ENCODE measurements at places on chromosomes 1 and 21.

GRCh38 chr1:107785496-107786202 is 179.3 kb downstream of the VAV3 start:
- no peak for DNase-seq

DNA sequence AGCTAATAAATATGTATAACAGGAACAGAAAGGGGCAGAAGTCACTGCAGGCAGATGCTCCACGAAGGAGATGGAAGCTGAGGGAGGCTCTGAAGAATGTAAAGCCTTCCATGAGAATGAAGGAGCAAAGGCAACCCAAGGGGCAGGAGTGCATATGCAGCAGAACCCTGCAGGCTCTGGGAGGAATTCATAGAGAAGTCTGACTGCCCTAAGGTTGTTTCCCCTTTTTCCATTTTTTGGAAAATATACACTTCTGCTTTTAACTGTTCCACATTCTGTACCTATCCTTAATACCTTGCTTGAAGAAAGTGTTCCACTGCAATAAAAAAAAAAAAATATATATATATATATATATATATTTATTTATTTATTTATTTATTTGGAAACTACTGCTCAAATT is 69.6 kb downstream of the CD34 start:
- no peak for DNase-seq

DNA sequence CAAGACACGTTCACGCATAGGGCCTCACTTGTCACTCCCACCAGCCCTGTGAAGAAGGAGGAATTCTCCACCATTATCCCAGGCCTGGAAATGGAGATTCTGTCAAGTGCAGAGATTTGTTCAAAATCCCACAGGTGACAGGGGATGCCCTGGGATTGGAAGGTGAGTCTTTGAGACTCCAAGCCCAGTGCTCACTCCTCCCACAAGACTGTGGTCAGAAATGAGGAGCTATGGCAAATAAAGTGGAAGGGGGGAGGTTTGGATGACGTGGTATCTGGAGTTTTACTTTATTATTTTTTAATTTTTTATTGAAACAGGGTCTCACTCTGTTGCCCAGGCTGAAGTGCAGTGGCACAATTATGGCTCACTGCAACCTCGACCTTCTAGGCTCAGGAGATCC is 12.8 kb upstream of the FOXO6 start:
- DNase-seq, result no peak

DNA sequence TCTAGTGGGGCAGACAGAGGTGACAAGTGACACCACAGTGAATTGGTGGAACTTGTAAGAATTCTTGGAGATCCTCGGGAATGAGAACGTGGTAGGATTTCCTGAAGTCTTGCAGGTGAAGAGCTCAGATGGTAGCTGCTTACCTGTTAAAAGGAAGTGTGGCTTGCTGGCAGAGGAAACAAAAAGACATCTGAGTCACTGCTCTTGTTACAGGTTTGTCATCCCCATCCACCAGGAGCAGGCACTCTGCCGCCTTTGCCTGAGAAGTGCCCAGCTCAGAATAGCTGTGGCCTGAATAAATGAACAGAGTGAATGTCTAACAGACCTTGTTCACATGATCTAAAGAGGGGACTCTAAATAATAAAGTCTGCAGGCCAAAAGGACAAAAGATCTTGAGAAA is 12.3 kb upstream of the ZSCAN20 start:
- no peak for DNase-seq

- no peak for DNase-seq
Measured at GRCh38 chr1:2251786-2252185, 23.7 kb downstream of the SKI start.

- no peak for DNase-seq
Measured at GRCh38 chr1:59446257-59446901, 149.5 kb downstream of the FGGY start.

GRCh38 chr1:103230061-103230460 is 121.7 kb upstream of the COL11A1 start:
- no peak for DNase-seq

- DNase-seq, result no peak
Measured at GRCh38 chr1:47449822-47450552, 12.1 kb downstream of the FOXD2 start.

DNA sequence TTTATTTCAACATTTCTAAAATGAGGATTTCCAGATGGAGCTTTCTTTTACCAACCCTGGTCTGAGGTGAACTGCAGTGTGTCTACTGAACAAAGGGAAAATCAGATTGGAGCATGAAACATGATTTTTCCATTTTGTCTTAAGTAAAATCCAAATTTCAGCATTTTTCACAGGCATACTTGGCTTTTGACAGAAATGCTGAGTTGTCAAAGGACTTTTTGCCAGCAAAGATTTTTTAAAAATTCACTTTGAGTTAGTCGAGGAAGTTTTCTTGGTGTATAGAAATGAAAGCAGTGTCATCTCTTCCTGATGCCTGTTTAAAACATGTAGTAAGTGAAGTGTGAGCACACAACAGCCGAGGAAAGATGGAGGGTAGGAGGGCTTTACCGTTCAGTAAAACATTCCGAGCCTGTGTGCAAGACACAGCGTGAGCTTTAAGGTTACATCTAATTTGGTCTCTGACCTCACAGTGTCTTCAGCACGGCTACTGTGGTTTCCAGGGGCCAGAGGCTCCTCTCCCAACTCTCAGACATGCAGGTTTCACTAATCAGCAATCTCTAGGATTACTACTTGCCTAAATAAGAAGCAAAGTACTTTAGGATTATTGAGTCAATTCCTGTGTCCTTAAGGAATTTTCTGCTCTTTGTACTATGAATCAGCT is 45.9 kb downstream of the SAMD13 start:
- DNase-seq, result no peak

- DNase-seq, result no peak
Measured at GRCh38 chr1:27418326-27419185, 26.1 kb downstream of the GPR3 start.

DNA sequence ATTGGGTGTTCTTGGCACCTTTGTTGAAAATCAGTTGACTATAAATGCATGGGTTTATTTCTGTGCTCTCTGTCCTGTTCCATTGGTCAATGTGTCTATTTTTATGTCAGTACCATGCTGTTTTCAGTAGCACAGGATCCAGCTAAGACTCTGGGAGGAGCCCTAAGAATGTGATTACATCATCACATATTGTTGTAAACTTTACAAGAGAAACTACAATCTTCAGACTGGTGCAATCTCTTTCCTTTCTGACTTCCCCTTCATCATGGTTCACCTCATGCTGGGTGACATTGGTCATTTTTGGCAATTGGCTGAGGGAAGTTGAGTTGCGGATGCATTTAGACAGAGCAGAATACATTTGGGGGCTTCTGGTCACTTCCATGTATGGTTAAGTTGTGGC is 88.4 kb downstream of the C21orf91 start:
- no peak for DNase-seq

GRCh38 chr1:50976111-50976889 is 6.3 kb downstream of the CDKN2C start:
- no peak for DNase-seq

DNA sequence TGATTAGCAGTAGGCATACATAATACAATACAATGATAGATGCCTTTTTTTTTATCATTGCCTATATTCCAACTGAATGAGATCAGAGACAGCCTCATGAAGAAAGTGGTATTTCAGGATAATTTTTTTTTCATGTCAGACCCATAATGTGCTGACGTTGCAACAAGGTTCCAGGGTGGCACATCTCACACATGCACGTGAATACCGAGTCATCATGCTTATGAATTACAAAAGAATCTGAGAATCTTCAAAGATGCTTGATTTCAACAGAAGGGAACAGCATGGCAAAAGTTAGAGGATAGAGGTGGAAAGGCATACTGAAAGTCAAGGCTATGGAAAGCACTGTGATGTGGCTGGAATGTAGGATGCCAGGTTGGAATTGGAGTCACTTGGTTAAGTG is 5.0 kb upstream of the RNF11 start:
- DNase-seq, result no peak

DNA sequence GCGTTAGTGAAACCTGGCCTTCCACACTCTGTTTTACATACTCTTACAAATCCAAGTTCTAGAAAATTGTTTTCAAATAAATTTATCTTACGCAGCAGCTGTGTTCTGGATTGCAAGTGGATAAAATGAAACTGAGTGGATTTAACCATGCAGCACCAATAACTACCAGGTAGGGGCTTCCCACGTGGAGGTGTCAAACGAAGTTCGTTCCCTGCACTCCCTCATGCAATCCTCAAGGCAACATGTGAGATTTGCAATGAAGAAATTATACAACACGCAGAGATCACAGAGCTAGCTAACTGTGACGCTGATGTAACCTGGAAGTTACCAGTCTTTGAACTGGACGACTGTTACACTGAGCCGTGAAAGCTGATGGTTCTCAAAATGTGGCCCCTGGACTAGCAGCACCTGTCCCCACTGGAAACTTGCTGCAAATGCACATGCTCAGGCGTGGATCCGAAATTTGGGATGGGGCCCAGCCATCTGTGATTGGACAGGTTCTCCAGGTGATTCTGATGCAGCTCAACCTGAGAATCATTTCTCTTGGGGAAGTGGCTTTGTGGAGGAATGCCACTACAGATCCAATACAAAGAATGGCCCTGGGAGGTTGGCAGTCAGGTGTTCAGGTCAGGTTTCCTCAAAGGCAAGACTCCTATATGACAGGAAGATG is 36.3 kb downstream of the RSPH1 start:
- DNase-seq, result no peak

GRCh38 chr1:177476676-177477075 is 305.9 kb downstream of the BRINP2 start:
- no peak for DNase-seq

DNA sequence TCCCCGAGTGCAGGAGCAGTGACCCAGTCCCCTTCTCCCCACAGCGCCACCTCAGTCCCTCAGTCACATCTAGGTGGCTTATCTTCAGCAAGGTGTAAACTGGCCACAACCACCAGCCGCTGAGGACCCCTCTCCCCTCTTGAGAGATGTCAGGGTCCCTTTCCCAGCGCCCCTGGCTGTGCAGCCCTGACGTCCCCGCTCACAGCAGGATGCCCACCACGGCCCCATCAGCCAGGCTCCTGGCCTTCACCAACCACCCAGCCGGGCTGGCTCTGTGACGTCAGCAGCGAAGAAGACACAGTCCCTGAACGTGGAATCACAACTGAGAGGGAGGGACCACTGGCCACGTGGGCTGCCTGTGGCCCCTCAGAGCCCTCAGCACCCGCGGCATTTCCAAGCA is 249.4 kb downstream of the NPHP4 start:
- no peak for DNase-seq

GRCh38 chr1:12271033-12271432 is 41.2 kb downstream of the VPS13D start:
- DNase-seq, result no peak

DNA sequence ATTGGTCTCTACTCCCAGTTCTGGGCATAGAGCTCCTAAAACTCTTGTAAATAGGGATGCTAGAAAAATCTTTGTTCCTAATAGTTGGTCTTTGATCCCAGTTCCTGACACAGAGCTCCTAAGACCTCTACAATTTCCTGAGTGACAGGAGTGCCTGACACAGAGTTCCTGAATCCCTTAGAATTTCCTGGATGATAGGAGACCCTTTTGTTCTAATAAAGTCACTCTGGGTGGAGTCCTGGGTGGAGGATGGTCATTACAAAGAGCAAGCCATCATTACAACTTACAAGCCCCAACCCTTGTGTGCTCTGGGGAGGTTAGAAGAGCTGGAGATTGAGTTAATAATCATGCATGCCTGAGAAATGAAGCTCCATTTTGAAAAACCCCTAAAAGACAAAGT is 58.4 kb downstream of the ZZZ3 start:
- no peak for DNase-seq

DNA sequence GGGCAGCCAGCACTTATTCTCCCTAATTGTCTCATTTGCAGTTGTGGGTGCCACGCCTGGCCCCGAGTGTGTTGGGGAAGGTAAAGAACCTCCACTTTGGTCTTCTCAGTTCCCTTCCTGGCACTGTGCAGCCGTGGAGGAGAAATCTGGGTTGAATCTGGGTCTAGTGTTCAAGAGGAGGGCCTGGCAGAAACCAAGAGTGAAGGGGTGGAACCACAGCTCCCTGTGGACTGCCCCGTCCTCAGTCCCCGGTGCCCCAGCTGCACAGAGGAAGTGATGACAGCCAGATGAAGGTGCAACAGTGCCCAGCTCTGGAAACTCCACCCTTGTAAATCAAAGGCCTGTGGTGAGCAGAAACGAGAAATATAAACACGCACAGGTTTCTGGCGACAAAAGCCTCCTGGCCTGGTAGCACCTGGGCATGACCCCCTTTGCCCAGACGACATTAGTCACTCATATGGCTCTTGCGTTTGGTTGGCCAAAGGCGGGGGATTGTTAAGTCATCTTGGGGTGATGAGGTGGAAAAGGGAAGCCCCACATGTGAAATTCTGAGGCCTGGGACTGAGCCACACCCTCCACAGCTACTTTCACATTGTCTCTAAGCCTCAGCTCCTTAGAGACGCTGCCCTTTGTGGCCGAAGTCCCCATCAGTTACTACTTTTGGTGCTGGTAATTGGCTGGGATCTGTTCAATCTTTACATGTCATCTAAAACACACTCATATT is 4.2 kb upstream of the ECE1 start:
- peak; percentile 85 for DNase-seq

- no peak for DNase-seq
Measured at GRCh38 chr21:41731081-41731480, 35.8 kb downstream of the RIPK4 start.

- no peak for DNase-seq
Measured at GRCh38 chr1:9680828-9681227, 29.3 kb downstream of the PIK3CD start.

DNA sequence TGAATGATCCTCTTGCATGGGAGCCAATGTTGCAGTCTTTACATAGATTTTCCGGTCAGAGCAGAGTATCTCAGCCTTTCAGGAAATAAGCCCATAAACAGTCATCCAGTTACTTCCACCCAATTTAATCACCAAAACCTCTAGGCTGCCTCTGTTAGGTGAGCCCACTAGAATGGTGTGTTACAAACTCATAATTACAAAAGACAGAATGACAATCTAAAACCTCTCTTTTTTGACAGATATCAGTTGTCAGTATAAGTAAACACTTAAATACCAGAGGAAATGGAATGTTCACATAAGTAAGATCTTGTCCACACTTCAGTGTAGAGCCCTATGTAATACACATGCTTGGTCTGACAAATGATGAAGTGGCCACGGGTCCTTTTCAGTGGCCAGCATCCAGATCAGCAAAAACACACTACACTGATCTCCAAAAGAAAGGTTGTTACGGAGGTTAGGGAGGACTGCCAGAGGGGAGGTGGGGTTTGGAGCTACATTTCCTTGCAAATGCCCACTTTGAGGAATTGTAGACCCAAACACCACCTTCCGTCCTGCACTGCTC is 71.3 kb upstream of the FBXO28 start:
- no peak for DNase-seq

DNA sequence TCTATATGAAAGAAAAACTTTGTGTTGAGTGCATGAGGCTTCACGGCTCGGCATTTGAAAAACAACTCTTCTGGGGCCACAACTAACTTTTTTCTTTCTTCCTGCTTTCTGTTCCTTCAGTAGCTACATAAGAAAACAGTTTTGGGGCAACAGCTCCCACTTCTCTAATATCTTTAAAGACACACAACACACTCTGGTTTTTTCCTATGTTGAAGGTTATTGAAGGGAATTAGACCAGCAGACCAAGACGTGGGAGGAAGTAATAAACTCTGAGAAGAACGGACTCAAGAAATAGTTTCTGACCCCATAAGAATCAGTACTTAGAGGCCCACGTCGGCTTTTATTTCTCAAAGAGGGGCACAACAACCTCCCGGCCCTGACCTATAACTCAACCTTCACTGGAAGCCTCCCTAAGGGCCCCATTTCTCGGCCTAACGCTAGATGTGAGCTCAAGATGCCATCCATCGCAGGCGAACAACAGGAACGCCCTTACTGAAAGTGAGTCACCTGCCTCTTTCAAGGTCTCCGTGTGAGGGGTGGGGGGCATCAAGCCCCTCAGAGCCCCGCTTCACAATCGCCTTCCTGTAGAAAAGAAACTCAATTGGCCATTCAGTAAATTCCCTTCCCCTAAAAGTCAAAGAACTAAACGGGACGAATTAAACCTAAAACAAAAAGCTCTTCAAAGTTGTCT is 844 bp downstream of the ZMYM6 start:
- peak; percentile 59 for DNase-seq
